Non-pigmented ciliary epithelial cell (primary cell): ENCODE measurements at places on chromosomes 11 and 22.

- DNase-seq: no peak
Observed at GRCh38 chr11:116505298-116506262, 267.2 kb downstream of the BUD13 start.

DNA sequence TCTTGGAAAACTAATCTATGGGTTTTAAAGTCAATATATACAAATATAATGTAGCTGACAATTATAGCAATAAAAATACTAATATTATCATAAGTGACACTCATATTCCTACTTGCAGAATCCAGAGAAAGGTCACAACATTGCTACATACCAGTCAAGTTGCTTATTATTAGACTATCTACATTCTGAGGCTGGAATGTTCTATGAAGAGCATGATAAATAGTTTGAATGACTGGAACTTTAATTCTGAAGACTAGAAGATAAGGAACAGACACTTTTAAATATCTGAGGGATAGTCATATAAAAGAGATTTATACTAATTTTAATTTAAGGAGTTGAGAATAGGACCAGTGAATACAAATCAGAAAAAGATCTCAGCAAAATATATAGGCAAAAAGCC, 146.0 kb downstream of the GUCY1A2 start:
- DNase-seq: no peak

GRCh38 chr22:33492210-33492651, 428.0 kb downstream of the LARGE1 start:
- no peak for DNase-seq

DNA sequence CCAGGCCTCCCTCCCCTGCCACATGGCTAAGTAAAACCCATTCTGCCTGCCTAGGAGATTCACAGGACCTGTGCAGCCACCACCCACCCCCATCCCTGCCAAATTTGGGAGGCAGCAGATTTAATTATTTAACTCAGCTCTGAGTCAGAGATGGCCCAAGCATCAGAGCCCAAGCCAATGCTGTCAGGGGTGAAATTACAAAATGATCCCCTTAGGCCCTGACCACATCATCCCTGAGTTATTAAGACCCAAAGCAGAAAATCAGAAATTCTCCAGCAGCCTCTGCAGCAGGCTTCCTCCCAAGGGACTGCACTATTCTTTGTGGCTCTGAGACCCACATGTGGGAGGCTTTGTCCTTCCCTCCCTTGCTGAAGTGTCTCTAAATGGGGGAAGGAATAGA, 52.8 kb upstream of the RRAS2 start:
- DNase-seq: no peak

- DNase-seq: no peak
Observed at GRCh38 chr11:77163271-77163670, 35.2 kb downstream of the MYO7A start.

- DNase-seq: no peak
Observed at GRCh38 chr11:119730789-119731386, 1.9 kb upstream of the NECTIN1 start.

GRCh38 chr11:67413266-67413849, 2.1 kb upstream of the CARNS1 start:
- no peak for DNase-seq

GRCh38 chr22:22877523-22878210, 9.9 kb upstream of the IGLL5 start:
- peak; percentile 11 for DNase-seq

DNA sequence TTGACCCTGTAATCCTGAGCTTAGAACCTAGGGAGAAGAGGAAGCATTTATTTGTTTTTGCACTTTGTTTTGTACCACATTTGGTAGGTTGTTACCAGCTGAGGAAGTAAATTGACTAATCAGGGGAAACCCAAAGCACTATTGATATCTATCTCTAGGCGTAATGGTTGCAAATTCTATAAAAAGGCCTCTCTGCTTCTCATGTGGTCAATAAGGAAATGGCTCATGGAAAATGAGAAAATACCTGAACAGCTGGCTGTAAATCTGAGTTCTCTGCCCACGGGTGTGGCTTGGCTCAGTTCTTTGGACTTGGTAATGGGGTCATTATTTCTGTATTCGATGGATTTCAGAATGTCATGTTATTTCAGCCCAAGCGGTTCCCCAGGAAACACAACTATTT, 42.4 kb downstream of the BARX2 start:
- no peak for DNase-seq

GRCh38 chr22:20418211-20418788, 19.3 kb downstream of the SCARF2 start:
- no peak for DNase-seq

- DNase-seq: no peak
Observed at GRCh38 chr11:123261345-123262106, 66.5 kb upstream of the CLMP start.

GRCh38 chr11:115437902-115438575, 66.2 kb downstream of the CADM1 start:
- DNase-seq: no peak

- DNase-seq: no peak
Observed at GRCh38 chr11:10605941-10606381, 37.5 kb upstream of the LYVE1 start.

DNA sequence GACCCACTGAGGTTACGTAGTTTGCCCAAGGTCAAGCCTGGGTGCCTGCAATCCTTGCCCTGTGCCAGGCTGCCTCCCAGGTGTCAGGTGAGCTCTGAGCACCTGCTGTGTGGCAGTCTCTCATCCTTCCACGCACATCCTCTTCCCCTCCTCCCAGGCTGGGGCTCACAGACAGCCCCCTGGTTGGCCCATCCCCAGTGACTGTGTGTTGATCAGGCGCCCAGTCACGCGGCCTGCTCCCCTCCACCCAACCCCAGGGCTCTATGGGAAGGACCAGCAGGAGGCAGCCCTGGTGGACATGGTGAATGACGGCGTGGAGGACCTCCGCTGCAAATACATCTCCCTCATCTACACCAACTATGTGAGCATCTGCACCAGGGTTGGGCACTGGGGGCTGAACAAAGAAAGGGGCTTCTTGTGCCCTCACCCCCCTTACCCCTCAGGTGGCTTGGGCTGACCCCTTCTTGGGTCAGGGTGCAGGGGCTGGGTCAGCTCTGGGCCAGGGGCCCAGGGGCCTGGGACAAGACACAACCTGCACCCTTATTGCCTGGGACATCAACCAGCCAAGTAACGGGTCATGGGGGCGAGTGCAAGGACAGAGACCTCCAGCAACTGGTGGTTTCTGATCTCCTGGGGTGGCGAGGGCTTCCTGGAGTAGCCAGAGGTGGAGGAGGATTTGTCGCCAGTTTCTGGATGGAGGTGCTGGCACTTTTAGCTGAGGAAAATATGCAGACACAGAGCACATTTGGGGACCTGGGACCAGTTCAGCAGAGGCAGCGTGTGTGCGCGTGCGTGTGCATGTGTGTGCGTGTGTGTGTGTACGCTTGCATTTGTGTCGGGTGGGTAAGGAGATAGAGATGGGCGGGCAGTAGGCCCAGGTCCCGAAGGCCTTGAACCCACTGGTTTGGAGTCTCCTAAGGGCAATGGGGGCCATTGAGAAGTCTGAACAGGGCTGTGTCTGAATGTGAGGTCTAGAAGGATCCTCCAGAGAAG, 1.6 kb downstream of the GSTP1 start:
- no peak for DNase-seq

GRCh38 chr11:9980931-9981330, 313.1 kb downstream of the SBF2 start:
- no peak for DNase-seq

DNA sequence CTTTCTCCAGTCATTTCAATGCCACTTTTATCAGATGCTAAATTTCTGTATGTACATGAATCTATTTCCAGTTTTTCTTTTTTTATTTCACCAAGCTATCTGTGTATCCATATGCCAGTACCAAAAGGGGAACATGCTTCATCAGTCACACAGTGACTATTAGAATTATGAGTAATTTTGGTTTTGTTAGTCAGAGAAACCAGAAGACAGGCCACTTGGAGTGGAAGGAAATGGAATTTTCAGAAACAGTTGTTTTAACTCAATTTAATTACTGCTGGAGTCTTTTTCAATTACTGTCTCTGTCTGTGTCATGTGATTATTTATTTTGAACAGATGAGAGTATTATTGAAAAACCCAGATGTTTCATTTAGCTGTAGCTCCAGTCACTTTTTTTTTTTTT, 84.6 kb upstream of the ANO3 start:
- peak; percentile 31 for DNase-seq

DNA sequence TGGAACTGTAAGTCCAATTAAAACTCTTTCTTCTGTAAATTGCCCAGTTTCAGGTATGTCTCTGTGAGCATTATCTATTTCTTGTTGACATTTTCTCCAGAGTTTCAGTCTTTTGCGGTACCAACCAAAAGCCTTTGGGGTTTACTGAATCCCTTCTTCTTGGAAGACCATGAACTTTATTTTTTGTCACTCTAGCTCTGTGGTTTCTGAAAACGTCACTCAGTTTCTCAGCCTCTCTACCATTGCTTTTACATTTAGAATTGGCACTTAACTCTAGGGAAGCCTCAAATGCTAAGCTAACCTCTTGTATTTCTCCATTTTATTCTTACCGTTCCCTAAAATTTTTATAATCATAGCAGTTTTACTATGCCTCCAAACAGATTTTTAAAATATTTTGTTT, 237.6 kb downstream of the CSNK2A3 start:
- no peak for DNase-seq

GRCh38 chr11:71913756-71914526, 14.5 kb downstream of the XNDC1N start:
- no peak for DNase-seq

- no peak for DNase-seq
Observed at GRCh38 chr11:116791002-116791812, 472 bp downstream of the APOA5 start.

- DNase-seq: no peak
Observed at GRCh38 chr22:44689915-44690524, 12.0 kb upstream of the PRR5 start.

GRCh38 chr22:44622147-44622427, 79.9 kb upstream of the PRR5 start:
- no peak for DNase-seq

DNA sequence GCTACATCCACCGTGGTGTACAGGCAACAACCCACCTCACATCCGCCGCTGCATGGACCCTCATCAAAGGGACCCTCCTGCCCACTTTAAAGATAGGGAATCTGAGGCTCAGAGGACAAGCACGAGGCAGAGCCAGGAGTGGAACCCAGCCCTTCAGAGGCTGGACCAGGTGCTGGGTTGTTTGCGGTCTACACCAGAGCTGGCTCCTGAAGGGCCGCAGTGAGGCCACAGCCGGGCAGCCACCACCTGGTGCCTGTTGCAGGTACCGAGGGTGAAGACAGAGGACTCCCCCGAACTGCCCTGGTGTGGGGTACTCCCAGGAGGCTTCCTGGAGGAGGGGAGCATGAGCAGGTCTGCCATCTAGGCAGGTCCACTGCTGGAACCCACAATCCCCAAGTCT, 78.8 kb downstream of the DHCR7 start:
- no peak for DNase-seq

DNA sequence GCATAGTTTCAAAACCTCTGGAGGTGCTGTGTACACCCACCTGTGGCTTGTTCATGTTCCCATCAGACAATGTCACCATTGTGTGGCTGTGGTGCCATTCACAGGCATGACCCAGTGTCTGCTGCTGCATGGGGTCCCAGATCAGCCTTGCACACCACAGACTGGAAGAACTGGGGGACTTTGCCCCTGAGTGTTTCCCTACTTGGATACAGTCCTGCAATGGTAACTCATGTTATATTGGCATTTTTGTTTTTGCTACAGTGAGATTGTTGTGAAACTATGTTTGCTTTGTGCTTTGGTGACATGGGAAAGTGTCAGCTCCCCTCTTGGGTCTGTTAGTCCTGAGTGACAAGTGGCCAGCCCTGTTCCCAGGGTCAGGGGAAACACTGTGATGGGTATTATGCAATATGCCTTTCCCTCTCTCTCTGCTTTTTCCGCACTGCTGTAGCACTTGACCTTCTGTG, 108.8 kb downstream of the NAV2 start:
- DNase-seq: no peak

GRCh38 chr22:50089682-50090411, at the start of gene MOV10L1:
Gene MOV10L1 (plus strand): TSS chr22:50090006. CDS start chr22:50090089, 83 bp downstream.
- no peak for DNase-seq

DNA sequence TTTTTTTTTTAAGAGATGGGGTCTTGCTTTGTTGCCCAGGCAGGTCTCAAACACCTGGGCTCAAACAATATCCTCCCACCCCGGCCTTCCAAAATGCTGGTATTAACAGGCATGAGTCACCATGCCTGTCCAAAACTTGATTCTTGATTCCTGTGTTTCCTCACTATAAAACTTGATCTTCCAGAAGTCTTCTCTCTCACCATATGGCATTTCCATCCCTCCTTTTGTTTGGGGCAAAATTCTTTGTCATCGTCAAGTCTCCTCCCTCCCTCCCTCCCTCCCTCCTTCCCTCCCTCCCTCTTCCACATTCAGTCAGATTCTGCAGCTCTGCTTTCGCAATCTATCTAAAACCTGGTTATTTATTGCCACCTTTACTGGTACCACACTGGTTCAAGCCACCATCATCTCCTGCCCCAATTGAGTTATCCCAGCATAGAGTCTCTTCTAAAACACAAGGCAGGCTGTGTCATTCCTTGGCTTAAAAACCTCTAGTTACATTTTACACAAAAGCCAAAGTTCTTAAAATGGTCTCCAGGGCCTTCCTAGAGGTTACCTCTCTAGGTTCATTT, 65.0 kb upstream of the HORMAD2 start:
- DNase-seq: no peak

- DNase-seq: no peak
Observed at GRCh38 chr11:77789061-77789730, 31.3 kb downstream of the RSF1 start.

DNA sequence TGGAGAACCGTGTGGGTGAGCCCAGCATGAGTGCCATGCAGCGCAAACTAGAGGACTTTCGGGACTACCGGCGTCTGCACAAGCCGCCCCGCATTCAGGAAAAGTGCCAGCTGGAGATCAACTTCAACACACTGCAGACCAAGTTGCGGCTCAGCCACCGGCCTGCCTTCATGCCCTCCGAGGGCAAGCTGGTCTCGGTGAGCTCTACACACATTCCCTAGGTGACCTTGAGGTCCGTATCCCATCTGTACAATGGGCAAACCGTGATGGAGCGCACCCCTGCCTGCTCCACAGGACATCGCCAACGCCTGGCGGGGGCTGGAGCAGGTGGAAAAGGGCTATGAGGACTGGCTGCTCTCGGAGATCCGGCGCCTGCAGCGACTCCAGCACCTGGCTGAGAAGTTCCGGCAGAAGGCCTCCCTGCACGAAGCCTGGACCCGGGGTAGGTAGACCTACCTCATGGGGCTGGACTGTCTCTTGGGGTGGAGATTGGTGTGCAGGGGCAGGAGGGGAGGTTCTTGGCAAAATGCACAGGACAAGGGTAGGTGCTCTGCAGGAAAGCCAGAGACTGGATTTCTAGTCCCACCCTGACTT, 10.6 kb downstream of the CTSF start:
- no peak for DNase-seq

- DNase-seq: peak; percentile 93
Observed at GRCh38 chr11:29282088-29282487, 734.7 kb downstream of the KCNA4 start.
